Kidney capillary endothelial cell (primary cell): ENCODE measurements at places on chromosomes 12 and 14.

GRCh38 chr12:130523863-130524614 is 186.4 kb downstream of the PIWIL1 start:
- no peak for DNase-seq

DNA sequence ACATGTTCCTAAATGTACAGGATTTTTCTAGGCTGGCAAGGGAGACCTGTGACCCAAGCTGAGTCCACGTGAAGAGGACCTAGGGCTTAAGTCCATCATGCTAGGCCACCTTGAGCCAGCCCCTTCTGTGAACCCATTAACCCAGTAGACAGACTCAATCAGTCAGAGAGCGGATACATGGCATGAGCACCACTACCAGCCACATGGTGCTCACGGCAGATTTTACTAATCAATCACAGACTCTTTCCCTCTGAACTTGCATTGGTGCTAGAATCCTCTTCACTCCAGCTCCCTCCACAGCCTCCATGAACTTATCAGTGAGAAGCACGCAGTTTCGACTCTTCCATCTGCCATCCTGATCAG is 9.0 kb downstream of the PHETA1 start:
- DNase-seq = no peak

DNA sequence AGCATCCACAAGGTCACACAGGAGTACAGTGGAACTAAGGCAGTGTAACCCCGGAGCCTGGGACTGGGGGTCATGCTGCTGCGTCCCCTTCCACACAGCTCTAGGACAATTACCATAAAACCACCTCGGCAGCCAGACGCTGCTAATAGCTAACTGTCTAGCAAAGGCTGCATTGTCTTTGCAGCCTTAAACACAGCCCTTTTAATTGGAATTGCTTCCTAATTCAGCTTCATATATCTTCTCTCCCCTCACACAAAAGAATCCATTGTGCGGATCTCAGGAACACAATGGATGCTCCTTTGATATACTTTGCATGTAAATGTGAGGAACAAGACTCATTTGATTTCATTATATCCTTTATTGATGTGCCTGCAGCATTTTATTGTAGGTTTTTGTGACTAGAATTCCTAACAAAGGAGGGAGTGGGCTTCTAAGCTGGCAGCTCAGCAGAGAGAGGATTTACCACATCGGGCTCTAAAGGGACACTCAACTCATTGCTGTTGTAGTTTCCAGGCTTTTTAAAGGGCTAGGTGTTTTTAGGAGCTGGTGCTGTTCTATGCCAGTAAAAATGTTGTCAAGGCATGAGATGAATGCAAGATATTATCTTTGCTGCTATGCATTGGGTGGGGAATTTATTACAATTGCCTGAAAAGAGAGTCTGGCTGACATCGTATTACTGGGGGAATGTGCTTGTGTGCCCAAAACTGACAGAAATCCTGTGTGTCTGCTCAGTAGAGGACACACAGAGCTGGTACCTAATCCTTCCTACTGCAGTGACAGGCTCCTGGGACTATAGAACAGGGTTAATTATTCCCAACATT is 30.4 kb upstream of the DACT1 start:
- DNase-seq = no peak

- no peak for DNase-seq
Observed at GRCh38 chr14:67911562-67911961, 92.0 kb downstream of the RAD51B start.

DNA sequence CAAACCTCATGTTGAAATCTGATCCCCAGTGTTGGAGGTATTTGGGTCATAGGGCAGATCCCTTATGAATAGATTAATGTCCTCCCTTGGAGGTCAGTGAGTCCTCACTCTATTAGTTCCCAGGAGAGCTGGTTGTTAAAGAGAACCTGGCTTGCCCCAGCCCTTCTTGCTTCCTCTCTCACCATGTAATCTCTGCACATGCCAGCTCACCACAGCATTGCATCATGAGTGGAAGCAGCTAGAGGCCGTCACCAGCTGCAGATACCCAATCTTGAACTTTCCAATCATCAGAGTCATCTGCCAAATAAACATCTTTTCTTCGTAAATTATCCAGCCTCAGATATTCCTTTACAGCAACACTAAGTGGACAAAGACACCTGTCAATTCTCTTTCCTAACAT is 161.8 kb upstream of the IGF1 start:
- no peak for DNase-seq
